ENCODE measurements at places on chromosomes 7 and 10. TPM values are rescaled to one million over a fixed set of nuclear protein-coding genes. Genes with fewer than 3 reads are reported as not detected.
A peak's percentile ranks its signal among the peaks of the same experiment; 100 is the strongest.

The LLCFC1 gene
- not detected for total RNA-seq

The ARHGAP22 gene
- total RNA-seq, result 4.0 TPM

The TFR2 gene
- total RNA-seq, result not detected

- H3K27me3 ChIP-seq, result no peaks in the 10 kb centered on the region
- H3K4me1 ChIP-seq, result peaks cover 6% of the 10 kb centered on the region
- H3K27ac ChIP-seq, result no peak overlapping the region
Measured at GRCh38 chr7:2017481-2017891, 215.3 kb downstream of the MAD1L1 start.

DNA sequence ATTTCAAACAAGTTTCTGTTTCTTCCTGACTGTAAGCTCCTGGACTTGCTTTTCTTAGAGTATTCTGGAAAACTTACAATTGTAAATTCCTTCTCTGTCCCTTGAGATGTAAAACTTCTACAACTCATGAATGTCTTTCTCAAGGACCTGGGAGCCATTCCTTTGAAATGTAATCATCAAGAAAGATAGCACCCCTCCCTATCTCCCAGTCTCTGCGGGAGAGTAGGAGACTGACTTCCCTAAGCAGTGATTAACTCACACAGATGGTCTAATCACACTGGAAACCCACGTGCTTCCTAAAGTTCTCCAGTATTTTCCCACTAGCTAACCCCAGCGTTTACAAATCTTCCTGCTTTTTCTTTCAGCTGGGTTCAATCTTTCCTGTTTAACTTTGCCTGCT is 549.4 kb downstream of the SORCS1 start:
- no peak for DNase-seq
- H3K27ac ChIP-seq, result no peak overlapping the region
- no peaks in the 10 kb centered on the region for H3K27me3 ChIP-seq
- H3K4me3 ChIP-seq, result no peak overlapping the region
- H3K4me1 ChIP-seq, result no peaks in the 10 kb centered on the region

The AQP1 gene
- not detected for total RNA-seq

DNA sequence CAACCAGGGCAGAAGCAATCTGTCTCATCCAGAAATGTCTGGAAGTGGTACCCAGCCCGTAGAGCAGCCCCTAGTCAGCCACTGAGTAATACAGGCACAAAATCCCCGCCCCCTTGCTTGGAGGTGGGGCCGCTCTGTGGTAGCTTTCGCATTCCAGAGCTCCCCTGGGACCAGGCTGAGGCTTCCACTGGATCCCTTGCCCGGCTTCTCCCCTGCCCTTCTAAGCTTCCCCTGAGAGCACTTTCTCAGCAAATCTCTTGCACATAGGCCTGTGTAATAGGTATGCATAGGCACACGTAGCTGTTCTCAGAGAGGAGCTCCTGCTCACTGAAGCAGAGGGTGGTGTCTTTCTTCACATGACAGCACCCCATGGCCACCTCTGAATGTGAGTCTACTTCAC is 144.2 kb downstream of the BMS1 start:
- H3K27me3 ChIP-seq, result no peaks in the 10 kb centered on the region
- no peaks in the 10 kb centered on the region for H3K4me1 ChIP-seq
- peak; percentile 33 for DNase-seq
- no peak overlapping the region for H3K4me3 ChIP-seq

DNA sequence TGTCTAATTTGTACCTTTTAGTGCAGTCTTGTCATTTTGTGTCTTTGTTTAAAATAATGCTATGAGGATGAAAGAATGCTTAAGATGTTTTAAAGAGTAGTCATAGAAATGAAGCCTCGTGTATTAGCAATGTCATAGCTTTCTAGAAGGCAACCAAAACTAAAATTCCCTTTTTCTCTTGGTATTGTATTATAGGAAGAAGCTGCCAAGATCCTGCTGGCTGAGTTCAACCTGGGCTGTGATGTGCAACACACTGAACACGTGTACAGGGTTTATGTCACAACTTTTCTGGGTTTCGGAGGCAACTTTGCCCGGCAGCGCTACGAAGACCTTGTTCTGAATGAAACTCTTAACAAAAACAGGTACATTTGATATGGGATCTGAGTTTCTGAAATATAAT is 36.2 kb downstream of the COX15 start:
- no peak overlapping the region for H3K27ac ChIP-seq
- no peaks in the 10 kb centered on the region for H3K4me1 ChIP-seq
- H3K27me3 ChIP-seq, result no peaks in the 10 kb centered on the region
- no peak overlapping the region for H3K4me3 ChIP-seq
- peaks cover 93% of the 10 kb centered on the region for H3K36me3 ChIP-seq

The C10orf90 gene
- total RNA-seq, result not detected

The WNT8B gene
- not detected for total RNA-seq

- no peak overlapping the region for H3K27ac ChIP-seq
- no peaks in the 10 kb centered on the region for H3K4me1 ChIP-seq
- no peaks in the 10 kb centered on the region for H3K27me3 ChIP-seq
- no peak for DNase-seq
- H3K4me3 ChIP-seq, result no peak overlapping the region
Measured at GRCh38 chr10:133133471-133134231, 26.4 kb upstream of the KNDC1 start.

- no peaks in the 10 kb centered on the region for H3K4me1 ChIP-seq
- H3K27ac ChIP-seq, result no peak overlapping the region
- peaks cover 30% of the 10 kb centered on the region for H3K27me3 ChIP-seq
- H3K36me3 ChIP-seq, result no peaks in the 10 kb centered on the region
- no peak overlapping the region for H3K4me3 ChIP-seq
Measured at GRCh38 chr7:131747658-131748232, 191.3 kb upstream of the PODXL start.

DNA sequence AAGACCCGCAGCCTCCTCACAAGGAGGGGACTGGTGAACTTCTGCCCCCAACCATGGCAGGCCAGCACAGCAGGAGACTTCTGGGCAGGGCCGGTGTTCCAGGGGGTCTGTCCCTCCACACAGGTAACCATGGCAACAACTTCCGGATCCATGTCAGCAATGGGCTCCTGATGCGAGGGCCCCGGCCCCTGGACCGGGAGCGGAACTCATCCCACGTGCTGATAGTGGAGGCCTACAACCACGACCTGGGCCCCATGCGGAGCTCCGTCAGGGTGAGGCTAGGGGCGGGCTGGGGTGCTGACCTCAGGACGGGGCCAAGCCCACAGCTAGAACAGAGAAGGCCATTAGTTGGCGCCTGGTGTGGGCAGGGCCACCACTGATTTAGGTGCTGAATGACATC is 5.7 kb upstream of the C10orf105 start:
- no peaks in the 10 kb centered on the region for H3K27me3 ChIP-seq
- no peaks in the 10 kb centered on the region for H3K36me3 ChIP-seq
- DNase-seq, result no peak
- no peak overlapping the region for H3K27ac ChIP-seq
- H3K4me1 ChIP-seq, result peaks cover 18% of the 10 kb centered on the region

DNA sequence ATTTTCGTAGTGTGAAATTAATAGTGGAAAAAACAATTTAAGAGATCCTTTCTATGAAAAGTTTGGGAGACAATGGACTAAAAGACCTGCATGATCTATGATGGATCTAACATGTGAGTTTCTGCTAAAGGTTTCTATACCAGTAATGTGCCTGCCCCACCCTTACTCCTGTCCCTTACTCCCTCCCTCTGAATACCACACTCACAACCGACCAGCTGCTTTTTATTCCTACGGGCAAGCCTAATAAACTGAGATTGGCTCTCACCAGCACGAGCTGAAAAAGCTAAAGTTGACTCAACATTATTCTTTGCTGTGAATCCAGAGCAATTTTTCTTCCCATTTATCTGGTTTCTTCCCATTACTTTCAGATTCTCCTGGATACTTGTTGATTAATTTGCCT is 17.8 kb upstream of the REEP3 start:
- H3K4me3 ChIP-seq, result peak overlapping the region; percentile 4
- peak overlapping the region; percentile 60 for H3K27ac ChIP-seq
- peaks cover 20% of the 10 kb centered on the region for H3K4me1 ChIP-seq
- no peak for DNase-seq

GRCh38 chr7:75639071-75639885 is 99.5 kb downstream of the HIP1 start:
- H3K4me1 ChIP-seq, result peaks cover 6% of the 10 kb centered on the region
- H3K27me3 ChIP-seq, result no peaks in the 10 kb centered on the region
- no peaks in the 10 kb centered on the region for H3K36me3 ChIP-seq
- no peak overlapping the region for H3K27ac ChIP-seq

DNA sequence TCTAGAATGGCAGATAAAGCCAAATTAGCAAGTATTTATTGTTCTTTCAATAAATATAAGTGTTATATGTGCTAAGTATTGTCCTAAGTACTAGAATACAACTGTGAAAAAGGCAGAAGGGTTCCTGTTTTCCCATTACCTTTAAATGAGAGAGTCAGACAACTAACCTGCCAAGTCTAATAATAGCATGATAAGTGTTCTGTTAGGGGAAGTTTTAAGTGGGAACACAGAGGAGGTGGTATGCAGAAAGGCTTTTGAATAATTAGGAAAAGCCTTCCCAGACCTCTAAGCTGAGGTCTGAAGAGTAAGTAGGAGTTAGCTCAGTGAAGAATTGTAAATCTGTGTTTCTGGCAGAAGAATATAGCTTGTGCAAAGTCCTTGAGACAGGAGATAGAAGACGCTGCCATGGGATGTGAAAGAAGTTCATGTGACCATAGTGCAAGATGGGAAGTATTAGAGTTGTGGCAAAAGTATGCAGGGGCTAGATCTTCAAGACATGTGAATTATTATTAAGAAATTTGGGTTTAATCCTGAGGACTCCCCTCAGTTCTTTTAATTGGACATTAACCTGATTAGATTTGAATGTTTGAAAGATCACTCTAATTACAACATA is 12.5 kb downstream of the SHOC2 start:
- DNase-seq, result no peak
- no peaks in the 10 kb centered on the region for H3K4me1 ChIP-seq
- H3K36me3 ChIP-seq, result peaks cover 8% of the 10 kb centered on the region
- H3K4me3 ChIP-seq, result no peak overlapping the region
- H3K27ac ChIP-seq, result no peak overlapping the region

The ZC3HAV1L gene
- 10.9 TPM for total RNA-seq

DNA sequence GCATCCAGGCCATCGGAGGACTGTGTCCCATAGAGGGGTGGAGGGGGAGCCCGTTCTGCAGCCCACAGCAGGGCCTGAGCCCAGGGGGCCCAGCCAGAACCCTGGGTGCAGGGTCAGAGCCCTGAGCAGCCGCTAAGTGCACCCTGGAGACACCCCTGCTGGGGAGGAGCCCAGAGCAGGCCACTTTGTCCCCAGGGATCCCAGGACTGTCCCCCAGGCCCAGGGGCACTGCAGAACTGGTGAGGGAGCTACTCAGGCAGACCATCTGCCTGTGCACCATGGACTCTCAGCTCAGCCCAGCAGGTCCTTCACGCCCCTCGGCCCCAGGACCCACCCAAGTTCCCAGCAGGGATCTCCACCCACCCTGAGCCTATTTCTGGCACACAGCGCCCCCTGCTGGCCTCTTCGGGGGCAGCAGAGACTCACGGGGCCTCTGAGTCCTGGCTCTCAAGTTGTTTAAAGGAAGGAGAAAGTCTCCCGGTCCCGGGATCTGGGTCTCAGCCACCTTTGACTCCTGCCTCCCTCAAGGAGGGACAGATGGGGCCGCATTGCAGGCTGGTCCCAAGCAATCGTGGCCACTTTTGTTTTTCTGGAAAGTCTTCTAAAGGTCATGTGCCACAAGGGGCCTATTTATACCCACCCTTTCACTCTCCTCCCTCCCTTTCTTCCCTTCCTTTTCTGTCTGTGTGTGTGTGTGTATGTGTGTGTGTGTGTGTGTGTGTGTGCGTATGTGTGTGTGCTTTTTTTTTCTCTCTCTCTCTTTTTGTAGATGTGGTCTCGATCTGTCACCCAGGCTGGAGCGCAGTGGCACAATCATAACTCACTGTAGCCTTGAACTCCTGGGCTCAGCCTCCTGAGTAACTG is 90.3 kb downstream of the MYL10 start:
- H3K36me3 ChIP-seq, result no peaks in the 10 kb centered on the region
- H3K27me3 ChIP-seq, result no peaks in the 10 kb centered on the region
- DNase-seq, result peak; percentile 61
- no peak overlapping the region for H3K27ac ChIP-seq

DNA sequence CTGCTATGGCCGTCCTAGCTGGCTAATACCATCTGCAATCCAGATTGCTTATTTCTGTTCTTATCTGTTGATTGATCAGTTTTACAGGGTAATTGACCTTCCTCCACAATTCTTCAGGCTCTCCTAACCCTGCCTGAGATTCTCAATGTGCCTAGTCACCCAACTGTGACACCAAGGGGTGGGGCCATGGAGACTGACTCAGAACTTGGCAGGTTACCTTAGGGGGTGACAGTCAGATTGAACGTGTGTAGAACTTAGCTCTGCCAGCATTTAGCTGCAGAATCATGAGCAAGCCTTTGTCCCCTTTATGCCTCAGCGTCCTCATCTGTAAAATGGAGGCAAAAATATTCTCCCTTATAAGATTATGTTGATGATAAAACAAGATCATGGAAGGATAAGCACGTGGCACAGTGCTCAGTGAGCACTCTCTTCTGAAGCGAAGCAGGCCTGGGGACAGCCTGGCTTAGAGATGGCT is 19.1 kb upstream of the LEP start:
- H3K4me1 ChIP-seq, result peaks cover 36% of the 10 kb centered on the region
- peak; percentile 75 for DNase-seq
- H3K4me3 ChIP-seq, result no peak overlapping the region
- no peak overlapping the region for H3K27ac ChIP-seq
- H3K36me3 ChIP-seq, result no peaks in the 10 kb centered on the region

DNA sequence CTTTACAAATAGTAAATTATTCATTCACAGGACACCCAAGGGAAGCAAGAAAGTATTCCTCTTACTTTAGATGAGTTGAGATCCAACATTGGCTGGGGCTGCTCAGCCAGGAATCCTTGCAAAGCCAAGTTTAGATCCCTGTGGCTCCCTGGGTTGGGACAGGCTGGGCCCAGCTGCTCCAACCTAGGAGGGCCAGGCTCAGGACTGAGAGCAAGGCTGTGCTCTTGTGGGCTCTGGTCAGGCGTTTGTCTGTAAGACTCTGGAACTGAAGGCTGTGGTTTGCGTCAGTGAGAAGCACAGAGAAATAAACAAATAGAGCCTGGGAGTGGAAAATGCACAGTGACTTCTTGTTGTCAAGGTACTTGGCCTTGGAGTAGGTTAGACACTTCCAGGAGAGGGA is 53.2 kb upstream of the TMEM273 start:
- no peaks in the 10 kb centered on the region for H3K36me3 ChIP-seq
- H3K27me3 ChIP-seq, result peaks cover 59% of the 10 kb centered on the region
- H3K4me3 ChIP-seq, result no peak overlapping the region
- no peaks in the 10 kb centered on the region for H3K4me1 ChIP-seq
- DNase-seq, result no peak
- no peak overlapping the region for H3K27ac ChIP-seq

- H3K27me3 ChIP-seq, result no peaks in the 10 kb centered on the region
- H3K4me1 ChIP-seq, result peaks cover 23% of the 10 kb centered on the region
- no peaks in the 10 kb centered on the region for H3K36me3 ChIP-seq
- no peak overlapping the region for H3K4me3 ChIP-seq
- no peak overlapping the region for H3K27ac ChIP-seq
- DNase-seq, result no peak
Measured at GRCh38 chr7:29614229-29614628, 50.6 kb downstream of the PRR15 start.

The SLC16A9 gene
- total RNA-seq, result 0.54 TPM

- H3K4me1 ChIP-seq, result peaks cover under 1% of the 10 kb centered on the region
- no peaks in the 10 kb centered on the region for H3K36me3 ChIP-seq
Measured at GRCh38 chr10:94149702-94150101, 156.0 kb downstream of the PLCE1 start.
